ENCODE measurements at places on chromosomes 13 and 19.

DNA sequence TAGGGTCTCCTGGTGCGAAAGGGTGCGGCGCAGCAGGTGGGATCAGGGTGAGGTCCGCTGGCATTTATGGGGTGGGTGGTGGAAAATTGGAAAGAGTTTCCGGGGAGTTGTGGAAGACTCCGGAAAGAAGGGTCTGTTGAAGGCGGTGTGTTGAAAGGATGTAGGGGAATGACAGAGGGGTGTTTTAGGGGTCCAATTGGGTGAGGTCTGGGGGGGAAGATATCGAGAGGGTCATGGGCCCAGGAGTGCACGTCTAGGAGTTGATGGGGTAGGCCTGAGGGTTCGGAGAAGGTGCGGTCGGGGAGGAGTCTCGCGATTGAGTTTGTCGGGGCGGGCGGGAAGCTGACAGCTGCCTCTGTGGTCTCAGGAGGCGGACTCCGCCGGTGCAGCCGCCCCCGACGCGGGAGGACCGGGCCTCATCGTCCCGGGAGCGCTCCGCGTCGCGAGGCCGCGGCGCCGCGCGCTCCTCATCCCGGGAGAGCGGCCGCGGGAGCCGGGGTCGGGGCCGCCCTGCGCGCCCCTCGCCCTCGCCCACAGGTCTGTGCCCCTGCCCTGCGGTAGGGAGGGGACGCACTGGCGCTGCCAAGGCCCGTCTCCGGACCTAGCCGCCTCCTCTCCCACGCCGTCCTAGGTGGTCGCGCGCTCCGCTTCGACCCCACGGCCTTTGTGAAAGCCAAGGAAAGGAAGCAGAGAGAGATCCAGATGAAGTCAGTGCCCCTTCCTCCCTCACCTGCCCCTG lies 7.0 kb downstream of the PGLYRP1 start:
- DNase-seq, result no peak

DNA sequence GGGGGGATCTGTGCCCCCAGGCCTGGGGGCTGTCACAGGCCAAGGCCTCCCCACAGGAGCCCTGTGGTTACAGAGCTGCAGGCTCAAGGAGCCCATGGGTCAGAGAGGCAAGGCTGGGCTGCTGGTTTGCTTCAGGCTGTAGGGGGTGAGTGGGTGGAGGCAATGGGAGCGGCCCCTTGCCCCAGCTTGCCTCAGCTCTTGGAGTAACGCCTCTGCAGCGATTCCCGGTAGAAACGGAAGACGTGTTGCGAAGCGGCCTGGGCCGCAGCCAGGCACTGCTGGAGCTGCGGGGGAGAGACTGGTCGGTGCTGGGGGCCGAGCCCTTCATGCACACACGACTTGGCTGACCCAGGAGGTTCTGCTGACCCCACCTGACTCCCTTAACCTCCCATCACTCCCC lies 10.1 kb downstream of the TMEM91 start:
- DNase-seq, result no peak

- DNase-seq, result no peak
These were observed 97.1 kb downstream of the SIPA1L3 start for GRCh38 chr19:38004186-38004520.

DNA sequence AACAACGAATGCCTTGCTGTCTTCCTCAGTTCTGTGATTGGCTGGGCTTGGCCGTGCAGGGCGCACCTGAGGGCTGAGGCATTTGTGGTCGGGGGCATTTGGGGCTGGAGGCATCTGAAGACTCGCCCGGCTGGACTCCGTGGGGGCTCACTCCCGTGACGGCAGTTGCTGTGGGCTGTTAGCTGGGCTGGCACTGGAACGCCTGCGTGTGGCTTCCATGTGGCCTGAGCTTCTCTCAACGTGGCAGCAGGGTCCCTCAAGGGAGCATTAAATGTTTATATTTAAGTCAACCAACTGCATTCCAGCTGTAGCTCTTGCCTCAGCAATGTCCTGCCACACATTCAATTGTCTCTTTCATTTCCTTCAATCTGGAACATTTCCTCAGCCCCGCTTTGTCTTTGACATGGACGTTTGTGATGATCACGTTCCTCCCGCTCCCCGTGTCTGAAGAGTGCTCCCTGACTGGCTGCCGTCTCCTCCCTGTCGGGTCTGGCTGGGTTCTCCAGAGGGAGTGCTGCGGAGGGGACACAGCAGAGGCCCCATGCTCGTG lies 21.0 kb downstream of the CCDC8 start:
- peak; percentile 67 for DNase-seq

DNA sequence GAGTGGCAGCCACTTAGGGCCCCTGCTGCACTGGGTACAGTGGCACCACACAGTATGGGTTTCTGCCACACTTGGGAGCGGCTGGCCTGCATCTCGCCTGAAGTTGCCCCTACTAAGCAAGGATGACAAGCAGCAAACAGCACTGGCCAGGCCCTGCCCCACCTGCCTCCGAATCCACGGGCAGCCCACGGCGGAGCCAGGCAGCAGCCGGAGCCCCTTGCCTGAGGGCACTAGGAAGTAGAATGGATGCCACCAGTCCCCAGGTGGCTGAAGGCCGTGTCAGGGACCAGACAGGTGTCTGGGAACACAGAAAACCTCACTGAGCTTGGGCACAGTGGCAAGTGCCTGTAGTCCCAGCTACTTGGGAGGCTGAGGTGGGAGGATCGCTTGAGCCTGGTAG lies 19.4 kb downstream of the MLLT1 start:
- DNase-seq, result no peak

GRCh38 chr19:41064974-41065569 lies 23.2 kb upstream of the CYP2A13 start:
- no peak for DNase-seq

Measured in left forelimb (tissue), 1 donor.